ENCODE measurements at places on chromosomes 1 and 21. TPM values are rescaled to one million over a fixed set of nuclear protein-coding genes. Genes with fewer than 3 reads are reported as not detected.
A peak's percentile ranks its signal among the peaks of the same experiment; 100 is the strongest.

- no peak for DNase-seq
Observed at GRCh38 chr1:117678246-117678977, 72.6 kb downstream of the TENT5C start.

GRCh38 chr21:45629046-45629981 lies 14.2 kb upstream of the PCBP3 start:
- no peak for DNase-seq

GRCh38 chr1:162724583-162725120 lies 65.8 kb upstream of the HSD17B7 start:
- no peak for DNase-seq

DNA sequence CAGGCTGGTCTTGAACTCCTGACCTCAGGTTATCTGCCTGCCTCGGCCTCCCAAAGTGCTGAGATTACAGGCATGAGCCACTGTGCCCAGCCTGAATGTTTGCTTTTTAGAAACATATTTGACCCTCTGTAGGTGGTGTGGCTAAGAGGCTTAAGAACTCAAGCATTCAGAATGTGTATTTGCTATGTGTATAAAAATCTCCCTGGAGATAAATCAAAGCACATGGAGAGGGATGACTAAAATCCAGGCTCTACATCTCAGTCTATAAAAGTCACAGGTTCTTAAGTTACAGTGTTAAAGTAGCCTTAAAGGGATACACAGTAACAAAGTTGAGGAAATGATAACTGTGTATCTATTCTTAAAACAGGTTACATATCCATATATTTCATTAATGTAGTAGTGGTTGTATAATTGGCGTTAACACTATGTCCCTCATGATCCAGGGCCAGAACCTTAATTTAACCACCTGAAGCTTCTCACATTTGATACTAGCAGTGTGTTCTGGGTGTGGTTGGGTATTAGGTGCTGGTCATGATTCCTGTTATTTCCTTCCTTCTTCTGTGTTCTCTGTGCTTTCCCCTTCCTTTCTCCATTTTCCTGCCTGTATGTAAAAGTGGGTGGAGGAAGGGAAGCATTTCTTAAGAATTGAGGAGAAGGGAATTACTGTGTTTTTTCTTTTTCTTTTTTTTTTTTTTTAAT lies 16.2 kb downstream of the GIPC2 start:
- no peak for DNase-seq

DNA sequence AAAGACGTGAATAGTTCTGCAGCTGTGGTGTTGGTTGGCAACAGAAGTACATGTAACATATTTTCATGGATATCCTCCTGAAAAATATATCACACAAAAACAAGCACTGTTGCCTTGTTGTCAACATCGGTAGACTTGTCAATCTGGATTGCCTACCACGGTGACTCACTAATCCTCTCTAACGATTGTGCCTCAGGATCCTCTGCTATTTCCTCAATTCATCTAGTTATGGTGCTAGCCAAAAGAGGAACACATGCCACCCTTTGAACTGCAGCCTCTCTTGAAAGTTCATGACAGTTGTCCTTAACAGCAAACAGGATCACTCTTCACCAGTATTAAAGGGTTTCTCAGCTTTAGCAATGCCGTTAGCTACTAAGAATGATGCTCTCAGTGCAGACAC lies 25.7 kb downstream of the RASAL2 start:
- DNase-seq: no peak

DNA sequence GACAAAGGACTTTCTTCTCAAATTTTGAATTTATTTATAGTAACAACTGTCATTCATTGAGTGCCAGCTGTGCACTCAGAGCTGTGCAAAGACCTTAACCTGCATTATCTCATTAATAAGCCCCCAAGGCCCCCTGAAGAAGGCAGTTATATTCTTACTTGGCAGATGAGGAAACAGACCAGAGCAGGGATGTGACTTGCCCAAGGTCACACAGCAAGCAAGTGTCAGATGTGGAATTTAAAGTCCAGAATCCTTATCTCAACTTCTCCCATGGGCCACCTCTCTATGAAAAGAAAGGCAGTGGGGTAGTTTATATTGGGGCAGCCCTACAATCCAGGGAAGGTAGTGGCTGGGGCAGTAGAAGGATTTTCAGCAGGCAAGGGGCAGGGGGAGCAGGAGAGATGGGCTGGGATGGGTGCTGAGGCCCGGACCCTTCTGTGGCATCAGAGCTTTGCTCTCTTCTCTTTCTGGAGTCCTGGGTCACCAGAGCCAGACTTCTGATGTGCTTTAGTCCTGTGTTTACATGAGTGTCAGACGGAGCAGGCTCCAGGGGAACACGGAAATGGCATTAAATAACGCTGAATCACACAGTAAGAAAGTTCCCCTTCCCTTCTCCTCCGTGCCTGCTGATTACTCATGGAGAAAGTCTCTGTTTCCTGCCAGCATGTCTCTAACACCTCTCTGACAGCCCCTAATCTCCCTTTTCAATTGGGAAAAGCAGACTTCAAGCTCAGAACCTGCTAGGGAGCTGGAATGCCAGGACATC lies 39.5 kb downstream of the EPHB2 start:
- peak; percentile 60 for DNase-seq

DNA sequence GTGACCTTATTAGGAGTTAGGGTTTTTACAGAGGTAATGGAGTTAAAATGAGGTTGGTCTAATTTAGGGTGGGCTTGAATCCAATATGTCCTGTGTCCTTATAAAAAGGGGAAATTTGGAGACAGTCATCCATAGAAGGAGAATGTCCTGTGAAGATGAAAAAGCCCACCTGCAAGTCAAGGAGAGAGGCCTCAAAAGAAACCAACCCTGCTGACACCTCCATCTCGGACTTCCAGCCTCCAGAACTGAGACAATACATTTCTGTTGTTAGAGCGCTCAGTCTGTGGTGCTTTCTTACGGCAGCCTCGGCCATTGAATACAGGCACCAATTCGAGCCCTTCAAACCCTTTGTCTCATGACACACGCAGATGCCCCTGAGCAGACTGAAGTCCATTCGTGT lies 43.8 kb downstream of the ACTA1 start:
- DNase-seq: no peak

DNA sequence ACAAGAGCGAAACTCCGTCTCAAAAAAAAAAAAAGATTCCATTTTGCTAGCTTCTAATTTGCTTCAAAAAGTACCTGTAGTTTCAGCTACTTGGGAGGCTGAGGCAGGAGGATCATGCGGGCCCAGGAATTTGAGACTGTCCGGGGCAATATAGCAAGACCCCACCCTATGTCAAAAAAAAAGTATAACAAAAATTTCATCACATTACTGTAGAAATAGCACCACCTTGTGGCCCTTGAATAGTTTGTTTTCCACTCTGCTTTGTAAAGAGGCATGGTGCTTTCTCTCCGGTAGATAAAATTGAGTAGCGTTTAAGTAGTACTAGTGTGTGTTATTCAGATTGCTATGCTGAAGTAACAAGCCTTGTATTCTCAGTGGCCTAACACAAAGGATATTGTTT lies 18.2 kb upstream of the MSTO1 start:
- no peak for DNase-seq

GRCh38 chr1:7650801-7651200 lies 120.3 kb upstream of the VAMP3 start:
- DNase-seq: no peak

GRCh38 chr1:59156051-59156450 lies 140.8 kb upstream of the FGGY start:
- no peak for DNase-seq

DNA sequence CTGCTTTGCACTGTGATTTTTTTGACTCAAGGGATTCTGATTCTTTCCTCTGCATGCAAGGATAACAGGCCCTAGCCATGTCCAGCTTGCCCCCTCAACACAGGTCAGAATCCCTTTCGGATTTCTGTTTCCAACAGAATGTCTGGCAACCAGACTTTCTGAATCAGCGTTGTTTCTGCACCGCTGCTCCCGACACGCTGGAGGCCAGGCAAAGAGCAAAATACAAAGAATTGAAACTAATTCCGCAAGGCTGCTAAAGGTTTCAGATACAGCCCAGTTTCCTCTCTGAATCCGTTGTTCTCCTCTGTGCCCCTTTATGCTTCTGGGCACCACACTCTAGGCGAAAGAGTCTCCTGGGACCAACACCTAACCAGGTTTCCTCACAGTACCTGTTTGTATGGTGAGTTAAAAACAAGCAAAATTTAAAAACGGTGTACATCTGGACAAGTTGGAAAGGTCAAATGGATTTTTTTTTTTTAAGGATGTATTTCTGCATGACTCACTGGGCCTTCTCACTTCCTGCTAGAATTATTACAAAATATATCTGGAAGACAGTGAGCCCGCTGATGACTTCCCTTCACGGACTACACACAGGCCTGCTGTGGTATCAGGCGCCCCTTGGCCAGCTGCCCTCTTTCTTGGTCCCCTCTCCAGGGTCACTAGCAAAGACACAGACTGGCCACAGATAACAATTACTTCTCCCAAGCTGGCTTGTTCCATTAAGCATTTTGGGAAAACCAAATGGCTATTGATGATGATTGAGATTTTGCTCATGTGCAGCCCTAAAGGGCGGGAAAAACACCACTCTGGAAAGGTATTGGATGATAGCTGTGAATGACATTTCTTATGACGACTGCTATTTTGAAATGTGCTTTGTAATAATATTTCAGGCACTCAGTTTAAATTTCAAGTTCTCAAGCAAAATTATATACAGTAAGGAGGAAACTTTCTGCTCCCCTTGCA lies 118.3 kb downstream of the TGFB2 start:
- DNase-seq: no peak

DNA sequence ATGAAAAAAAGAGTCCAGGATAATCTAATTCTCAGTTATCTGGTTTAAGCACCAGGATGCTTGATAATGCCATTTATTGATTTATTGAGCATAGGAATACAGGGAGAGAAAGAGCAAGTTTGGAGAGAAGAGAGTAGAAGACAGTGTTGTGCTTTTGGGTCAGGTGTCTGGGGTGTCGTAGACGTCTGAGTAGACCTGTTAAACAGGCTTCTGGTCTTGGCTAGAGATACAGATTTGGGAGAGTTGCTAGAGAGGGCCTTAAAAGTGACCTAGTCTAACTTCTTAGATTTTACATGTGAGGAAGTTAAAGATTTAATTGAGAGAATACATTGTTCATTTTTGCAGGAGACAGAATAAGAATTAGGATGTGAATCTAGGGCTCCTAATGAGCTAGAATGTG lies 34.3 kb downstream of the CNST start:
- DNase-seq: no peak

GRCh38 chr1:227306689-227307088 lies 11.6 kb downstream of the CDC42BPA start:
- DNase-seq: no peak

- DNase-seq: no peak
Observed at GRCh38 chr1:87399264-87399663, 70.6 kb downstream of the LMO4 start.

DNA sequence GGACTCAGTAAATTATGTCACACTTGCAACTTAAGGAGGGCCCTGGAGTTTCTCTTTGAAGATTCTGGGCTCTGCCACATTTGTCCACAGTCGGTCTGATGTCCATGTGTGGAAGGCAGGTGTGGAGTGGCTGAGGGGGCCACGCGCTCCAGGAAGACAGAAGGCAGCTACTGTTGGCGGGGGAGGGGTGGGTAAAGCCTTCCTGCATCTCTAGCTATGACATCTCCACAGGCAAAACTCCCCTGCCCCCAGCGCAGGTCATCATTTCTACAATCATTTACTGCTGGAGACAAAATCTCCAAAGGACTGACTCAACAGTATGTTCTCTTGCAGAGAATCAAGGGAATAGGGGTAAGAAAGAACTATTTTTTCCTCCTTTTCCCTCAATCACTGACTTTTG lies 11.4 kb upstream of the TSPEAR start:
- DNase-seq: no peak

DNA sequence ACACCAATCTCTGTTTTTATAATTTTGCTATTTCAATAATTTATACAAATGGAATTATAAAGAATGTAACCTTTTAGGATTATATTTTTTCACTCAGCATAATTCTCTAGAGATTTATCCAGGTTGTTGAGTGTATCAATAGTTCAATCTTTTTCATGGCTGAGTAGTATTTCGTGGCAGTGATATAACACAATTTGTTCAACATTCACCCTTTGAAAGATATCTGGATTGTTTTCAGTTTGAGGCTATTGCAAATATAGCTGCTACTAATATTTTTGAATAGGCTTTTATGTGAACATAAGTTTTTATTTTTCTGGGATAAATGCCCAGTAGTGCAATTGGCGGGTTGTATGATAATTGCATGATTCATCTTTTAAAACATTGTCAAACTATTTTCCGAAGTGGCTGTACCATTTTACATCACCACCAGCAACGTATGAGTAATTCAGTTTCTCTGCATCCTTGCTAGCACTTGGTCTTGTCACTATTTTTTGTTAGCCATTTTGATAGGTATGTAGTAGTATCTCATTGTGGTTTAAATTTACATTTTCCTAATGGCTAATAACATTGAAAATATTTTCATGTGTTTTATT lies 55.6 kb upstream of the ABCD3 start:
- no peak for DNase-seq

DNA sequence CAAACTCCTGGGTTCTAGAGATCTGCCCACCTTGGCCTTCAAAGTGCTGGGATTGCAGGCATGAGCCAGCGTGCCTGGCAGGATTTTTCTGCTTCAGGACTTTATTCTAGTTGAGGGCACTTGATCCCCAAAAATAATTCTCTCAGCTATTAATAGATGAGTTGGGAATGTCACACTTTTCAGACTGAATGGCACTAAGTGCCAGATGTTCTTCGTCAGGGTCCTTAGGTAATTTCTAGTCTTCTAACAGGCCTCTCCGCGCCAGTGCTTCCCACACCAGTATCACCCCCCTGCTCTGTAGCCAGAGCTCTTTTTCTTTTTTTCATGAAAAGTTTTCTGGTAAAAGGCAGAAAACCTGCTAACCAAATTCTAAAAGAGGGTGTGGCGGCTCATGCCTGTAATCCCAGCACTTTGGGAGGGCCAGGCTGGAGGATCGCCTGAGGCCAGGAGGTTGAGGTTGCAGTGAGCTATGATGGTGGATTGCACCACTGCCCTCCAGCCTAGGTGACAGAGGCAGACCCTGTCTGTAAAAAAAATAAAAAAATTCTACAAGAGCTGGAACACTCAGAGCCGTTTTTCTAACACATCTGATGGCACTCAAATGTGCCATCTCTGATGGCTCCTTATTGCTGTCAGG lies 6.1 kb upstream of the SARS1 start:
- DNase-seq: no peak

Gene TMIGD3
- 5.0 TPM for polyA plus RNA-seq

Gene IFI16
- 76.6 TPM for polyA plus RNA-seq

Gene L1TD1
- polyA plus RNA-seq: 0.29 TPM

Gene CCNL2
- 146 TPM for polyA plus RNA-seq

Gene SLC45A3
- 2.3 TPM for polyA plus RNA-seq
